Sciatic nerve (tissue), 2 donors: ENCODE measurements at places on chromosomes 16 and 17. TPM values are rescaled to one million over a fixed set of nuclear protein-coding genes. Genes with fewer than 3 reads are reported as not detected.

Gene ABCC6
- 5.1 TPM for total RNA-seq

Gene BCL6B
- 24.5 TPM for total RNA-seq

- peak; percentile 45 for DNase-seq
Measured at GRCh38 chr16:84052071-84052622, 9.6 kb upstream of the SLC38A8 start.

GRCh38 chr17:6380915-6381438 lies 53.9 kb downstream of the AIPL1 start:
- no peak for DNase-seq

GRCh38 chr17:78412403-78412802 lies 34.0 kb downstream of the PGS1 start:
- DNase-seq, result no peak

DNA sequence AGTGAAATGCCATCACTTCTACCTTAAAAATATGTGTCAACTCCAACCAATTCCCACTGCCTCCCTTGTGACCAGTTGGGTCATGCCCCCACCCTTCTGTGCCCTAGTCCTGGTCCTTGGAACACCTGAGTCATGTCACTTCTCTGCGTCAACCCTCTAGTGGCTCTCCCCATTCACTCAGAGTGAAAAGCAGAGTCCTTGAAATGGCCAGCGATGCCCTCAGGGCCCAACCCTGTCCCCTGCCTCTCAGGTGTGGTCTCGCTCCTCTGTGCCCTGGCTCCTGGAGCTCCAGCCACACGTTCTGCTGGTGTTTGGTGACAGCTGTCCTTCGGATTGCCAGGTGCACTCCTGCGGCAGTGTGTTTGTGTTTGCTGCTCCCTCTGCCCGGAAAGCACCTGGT lies 89.2 kb downstream of the SPECC1 start:
- DNase-seq, result no peak

DNA sequence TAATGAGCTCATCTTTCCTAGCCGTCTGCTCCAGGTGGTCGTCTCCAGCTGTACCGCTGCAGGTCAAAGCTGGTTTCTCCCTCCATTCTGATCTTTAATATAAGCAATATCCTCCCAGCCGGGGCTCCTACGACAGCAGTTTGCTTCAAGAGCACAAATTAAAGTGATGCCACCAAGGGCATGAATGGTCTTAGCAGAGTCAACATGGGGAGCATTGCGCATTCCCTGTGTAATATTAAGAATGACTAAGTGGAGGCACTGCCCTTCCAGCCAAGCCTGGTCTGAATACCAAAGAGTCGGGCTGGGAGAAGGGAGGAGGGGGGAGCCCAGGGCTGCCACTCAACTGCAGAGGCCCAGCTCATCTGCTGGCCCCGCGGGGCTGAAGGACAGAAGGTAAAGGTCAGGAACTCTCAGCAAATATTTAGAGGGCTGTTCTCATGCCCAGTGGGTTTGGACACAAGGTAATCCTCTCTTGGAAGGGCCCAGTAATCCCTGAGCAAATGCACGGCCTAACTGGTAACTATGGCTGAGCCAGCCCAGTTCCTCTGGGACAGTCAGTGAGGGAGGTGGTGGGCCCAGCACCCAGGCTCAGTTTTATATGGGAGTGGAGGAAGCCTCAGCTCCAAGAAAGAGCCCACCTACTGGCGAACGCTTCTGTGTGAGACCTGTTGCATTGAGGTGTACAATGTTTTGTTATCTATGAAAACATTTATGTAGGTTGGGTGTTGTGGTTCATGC lies 121.2 kb downstream of the IRX3 start:
- DNase-seq, result no peak

DNA sequence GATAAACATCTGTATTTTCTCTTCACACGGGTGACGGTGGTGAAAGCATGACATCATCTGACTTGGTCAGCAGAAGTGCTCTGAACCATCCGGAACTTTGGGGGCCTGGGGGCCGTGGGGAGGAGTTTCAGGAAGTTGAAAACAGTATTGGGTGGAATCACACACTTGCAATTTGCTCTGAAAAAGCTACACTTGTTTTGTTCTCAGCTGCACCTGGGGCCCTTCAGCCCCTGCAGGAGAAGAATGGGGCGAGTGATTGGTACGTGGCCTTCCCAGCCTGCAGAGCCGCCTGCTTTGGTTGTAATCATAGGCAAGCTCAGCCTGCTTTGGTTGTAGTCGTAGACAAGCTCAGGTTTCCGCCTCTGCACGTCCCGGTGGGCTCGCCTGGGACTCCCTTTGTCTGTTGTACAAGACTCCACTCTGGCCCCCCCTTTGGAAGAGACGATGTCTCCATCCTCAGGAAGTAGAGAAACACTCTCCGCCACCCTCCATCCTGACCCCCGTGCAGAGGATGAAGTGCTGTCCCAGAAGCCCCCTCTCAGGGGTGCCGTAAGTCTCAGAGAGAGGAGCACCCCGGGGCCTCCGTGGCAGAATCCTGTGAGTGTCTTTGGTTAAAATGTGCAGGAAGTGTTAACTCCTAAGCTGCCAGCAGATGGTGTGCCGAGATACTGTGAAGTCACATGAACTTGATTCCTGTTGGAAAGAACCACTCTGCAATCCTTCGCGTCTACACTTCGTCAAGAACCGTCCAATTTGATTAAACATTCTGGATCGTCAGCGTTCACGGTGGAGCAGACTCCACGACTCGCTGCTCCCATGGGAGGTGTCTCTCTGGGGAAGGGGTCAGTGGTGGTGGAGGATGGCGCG lies 5.4 kb downstream of the BANP start:
- DNase-seq, result no peak
